PC-3 (cell line): ENCODE measurements at places on chromosomes 3 and 15. TPM values are rescaled to one million over a fixed set of nuclear protein-coding genes. Genes with fewer than 3 reads are reported as not detected.
A peak's percentile ranks its signal among the peaks of the same experiment; 100 is the strongest.

CLDN18 gene
- not detected in 2 replicates for total RNA-seq

GRCh38 chr15:94584833-94585244 lies 353.5 kb downstream of the MCTP2 start:
- H3K36me3 ChIP-seq, result no peaks in the 10 kb centered on the region; the same call in 1 of the 2 replicates
- no peak overlapping the region for H3K4me3 ChIP-seq
- H3K27ac ChIP-seq, result no peak overlapping the region
- H3K4me1 ChIP-seq, result no peaks in the 10 kb centered on the region
- peaks cover 70% of the 10 kb centered on the region for H3K27me3 ChIP-seq

DNA sequence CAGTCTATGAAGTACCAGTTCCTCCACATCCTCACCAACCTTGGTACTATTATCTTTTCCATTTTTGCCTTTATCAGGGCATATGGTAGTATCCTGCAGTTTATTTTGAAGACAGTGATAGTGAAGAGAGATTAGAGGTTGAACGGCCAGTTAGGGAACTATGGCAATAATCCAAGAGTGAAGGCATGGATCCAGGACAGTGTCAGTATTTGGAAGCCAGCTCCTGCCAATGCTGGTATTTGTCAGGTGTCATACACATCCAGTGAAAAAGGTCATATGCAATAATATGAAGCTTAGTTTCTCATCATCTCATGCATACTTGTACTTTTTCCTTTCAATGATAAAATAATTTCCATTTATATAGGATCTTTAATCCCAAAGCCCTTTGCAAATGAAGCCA lies 56.8 kb upstream of the KCNMB2 start:
- H3K27ac ChIP-seq, result no peak overlapping the region
- H3K36me3 ChIP-seq, result no peaks in the 10 kb centered on the region
- no peak overlapping the region for H3K4me3 ChIP-seq
- no peak for DNase-seq

- H3K4me1 ChIP-seq, result no peaks in the 10 kb centered on the region
- H3K36me3 ChIP-seq, result no peaks in the 10 kb centered on the region
- no peak overlapping the region for H3K4me3 ChIP-seq
- no peak overlapping the region for H3K27ac ChIP-seq
These were observed 66.5 kb downstream of the ADAMTS9 start for GRCh38 chr3:64621275-64621674.

- DNase-seq, result peak; percentile 17
- H3K36me3 ChIP-seq, result no peaks in the 10 kb centered on the region
- no peak overlapping the region for H3K4me3 ChIP-seq
- H3K27ac ChIP-seq, result no peak overlapping the region
These were observed 57.7 kb downstream of the SEMA5B start for GRCh38 chr3:122969585-122970469.

DNA sequence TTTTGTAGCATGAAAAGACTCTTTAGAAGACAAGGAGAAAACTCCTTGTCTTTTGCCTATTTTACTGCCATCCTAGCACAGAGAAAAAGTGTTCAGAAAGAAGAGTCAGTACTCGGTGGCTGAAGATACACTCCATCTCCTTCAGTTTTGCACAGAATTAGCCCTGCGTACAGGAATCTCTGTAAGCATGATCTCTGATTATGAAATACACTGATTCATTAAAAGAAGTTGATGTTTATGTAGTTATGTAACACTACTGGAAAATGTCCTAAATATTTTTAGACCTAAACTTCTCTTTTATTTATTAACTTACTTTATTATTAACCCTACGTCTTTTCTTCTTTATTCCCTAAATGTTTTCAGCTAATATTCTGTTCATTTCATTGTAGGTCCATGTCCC lies 138.4 kb downstream of the LEKR1 start:
- no peaks in the 10 kb centered on the region for H3K27me3 ChIP-seq
- no peak for DNase-seq
- no peak overlapping the region for H3K27ac ChIP-seq
- H3K4me1 ChIP-seq, result no peaks in the 10 kb centered on the region

GRCh38 chr15:50190723-50191122 lies 8.7 kb downstream of the SLC27A2 start:
- no peaks in the 10 kb centered on the region for H3K4me1 ChIP-seq
- H3K27ac ChIP-seq, result no peak overlapping the region
- H3K27me3 ChIP-seq, result no peaks in the 10 kb centered on the region
- DNase-seq, result no peak
- no peaks in the 10 kb centered on the region for H3K36me3 ChIP-seq

GRCh38 chr15:51878446-51879386 lies 49.3 kb downstream of the TMOD3 start:
- H3K4me1 ChIP-seq, result peaks cover 49% of the 10 kb centered on the region
- H3K27ac ChIP-seq, result peak overlapping the region; percentile 46; the same call in 1 of the 2 replicates
- H3K27me3 ChIP-seq, result no peaks in the 10 kb centered on the region
- H3K4me3 ChIP-seq, result no peak overlapping the region
- H3K36me3 ChIP-seq, result peaks cover 4% of the 10 kb centered on the region; the same call in 1 of the 2 replicates
- peak; percentile 40 for DNase-seq

SPINK8 gene
- total RNA-seq, result not detected in 2 replicates

- no peaks in the 10 kb centered on the region for H3K36me3 ChIP-seq
- DNase-seq, result no peak
- H3K4me3 ChIP-seq, result no peak overlapping the region
- H3K27ac ChIP-seq, result no peak overlapping the region
- H3K27me3 ChIP-seq, result peaks cover 26% of the 10 kb centered on the region
- H3K4me1 ChIP-seq, result no peaks in the 10 kb centered on the region
These were observed 1.8 kb downstream of the ITIH1 start for GRCh38 chr3:52779011-52779836.

GRCh38 chr3:195224156-195224979 lies 46.6 kb downstream of the XXYLT1 start:
- H3K27me3 ChIP-seq, result no peaks in the 10 kb centered on the region
- H3K36me3 ChIP-seq, result no peaks in the 10 kb centered on the region
- peak overlapping the region; percentile 8; the same call in 1 of the 2 replicates for H3K27ac ChIP-seq

DNA sequence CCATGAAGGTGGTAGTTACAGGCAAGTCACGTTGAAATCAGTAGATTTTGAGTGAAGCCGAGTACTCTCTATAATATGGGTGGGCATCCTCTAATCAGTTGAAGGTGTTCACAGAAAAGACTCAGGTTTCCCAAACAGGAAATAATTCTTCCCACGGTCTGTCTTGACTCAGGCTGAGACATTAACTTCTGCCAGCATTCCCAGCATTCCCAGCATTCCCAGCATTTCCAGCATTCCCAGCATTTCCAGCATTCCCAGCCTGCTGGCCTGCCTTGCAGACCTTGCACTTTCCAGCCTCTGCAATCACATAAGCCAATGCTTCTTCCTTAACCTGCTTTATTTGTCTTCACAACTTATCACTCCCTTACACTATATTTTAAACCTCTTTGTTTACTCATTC lies 542.3 kb upstream of the ROBO2 start:
- H3K4me3 ChIP-seq, result no peak overlapping the region
- peaks cover 3% of the 10 kb centered on the region; the same call in 1 of the 2 replicates for H3K27me3 ChIP-seq
- no peak overlapping the region for H3K27ac ChIP-seq
- H3K4me1 ChIP-seq, result no peaks in the 10 kb centered on the region

- no peaks in the 10 kb centered on the region for H3K36me3 ChIP-seq
- H3K4me3 ChIP-seq, result no peak overlapping the region
- H3K27ac ChIP-seq, result no peak overlapping the region
- DNase-seq, result no peak
These were observed 1.6 kb downstream of the FAM81A start for GRCh38 chr15:59439576-59439975.

PLD1 gene
- total RNA-seq, result 7.3 and 8.3 TPM in 2 replicates

DNASE1L3 gene
- 0.36 and 0.63 TPM in 2 replicates for total RNA-seq

SMCO1 gene
- total RNA-seq, result not detected in 2 replicates

CCR5 gene
- total RNA-seq, result not detected in 2 replicates

SPESP1 gene
- total RNA-seq, result not detected in 2 replicates

COL8A1 gene
- total RNA-seq, result 2.4 and 3.8 TPM in 2 replicates

- no peaks in the 10 kb centered on the region for H3K36me3 ChIP-seq
- no peak overlapping the region for H3K4me3 ChIP-seq
- no peaks in the 10 kb centered on the region for H3K4me1 ChIP-seq
- no peak overlapping the region for H3K27ac ChIP-seq
These were observed 58.0 kb downstream of the CGGBP1 start for GRCh38 chr3:88000853-88001252.

SYNPR gene
- total RNA-seq, result not detected in 2 replicates

GRCh38 chr3:57784089-57784735 lies 28.1 kb downstream of the SLMAP start:
- no peak overlapping the region for H3K4me3 ChIP-seq
- no peak for DNase-seq
- H3K36me3 ChIP-seq, result no peaks in the 10 kb centered on the region
- H3K4me1 ChIP-seq, result peaks cover 26% of the 10 kb centered on the region
- no peak overlapping the region for H3K27ac ChIP-seq

TPRG1 gene
- total RNA-seq, result 1.1 and 1.2 TPM in 2 replicates

- DNase-seq, result no peak
- peaks cover 18% of the 10 kb centered on the region for H3K27me3 ChIP-seq
- H3K27ac ChIP-seq, result no peak overlapping the region
- H3K4me1 ChIP-seq, result no peaks in the 10 kb centered on the region
- H3K4me3 ChIP-seq, result no peak overlapping the region
These were observed 62.7 kb downstream of the PCSK6 start for GRCh38 chr15:101426761-101427333.

DNA sequence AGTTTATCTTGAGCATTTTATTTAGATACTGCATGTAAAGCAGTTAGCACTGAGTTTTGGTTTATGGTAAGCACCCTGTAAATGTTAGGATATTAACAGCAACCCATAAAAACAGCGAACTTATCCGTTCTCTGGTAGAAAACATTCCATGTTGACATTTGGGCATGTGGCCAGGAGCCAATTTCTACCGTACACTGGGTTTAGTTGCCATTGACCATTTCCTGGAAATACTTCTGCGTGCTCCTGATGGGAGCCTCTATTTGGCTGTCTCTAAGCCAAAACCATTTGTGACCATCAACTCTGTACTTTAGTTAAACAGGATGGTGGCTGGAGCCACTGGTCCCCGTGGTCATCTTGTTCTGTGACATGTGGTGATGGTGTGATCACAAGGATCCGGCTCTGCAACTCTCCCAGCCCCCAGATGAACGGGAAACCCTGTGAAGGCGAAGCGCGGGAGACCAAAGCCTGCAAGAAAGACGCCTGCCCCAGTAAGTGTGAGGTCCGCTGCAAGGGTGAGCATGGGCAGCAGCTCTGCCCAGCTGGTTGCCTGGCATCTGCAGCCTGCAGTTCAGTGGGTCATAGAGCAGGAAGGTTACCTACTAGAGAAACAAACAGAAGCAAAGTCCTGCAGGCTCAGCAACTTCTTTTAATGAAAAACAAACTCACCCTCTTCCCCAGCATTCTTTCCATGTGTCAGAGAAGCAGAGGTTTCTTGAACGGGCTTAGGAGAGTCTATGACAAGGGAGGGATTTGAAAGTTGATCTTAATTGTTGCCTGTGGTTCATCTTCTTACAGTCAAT lies 7.1 kb downstream of the THBS1 start:
- H3K27ac ChIP-seq, result no peak overlapping the region
- H3K4me1 ChIP-seq, result peaks cover 30% of the 10 kb centered on the region
- no peak overlapping the region for H3K4me3 ChIP-seq
- H3K27me3 ChIP-seq, result no peaks in the 10 kb centered on the region
- no peak for DNase-seq
- H3K36me3 ChIP-seq, result peaks cover 99% of the 10 kb centered on the region

- H3K27me3 ChIP-seq, result no peaks in the 10 kb centered on the region
- no peak overlapping the region for H3K27ac ChIP-seq
These were observed 45.5 kb downstream of the SSUH2 start for GRCh38 chr3:8599146-8599545.

GRCh38 chr3:59549962-59550361 lies 500.1 kb upstream of the CFAP20DC start:
- no peak overlapping the region for H3K4me3 ChIP-seq
- no peak for DNase-seq
- H3K4me1 ChIP-seq, result no peaks in the 10 kb centered on the region
- H3K27ac ChIP-seq, result no peak overlapping the region

- peak overlapping the region; percentile 43; the same call in 1 of the 2 replicates for H3K4me3 ChIP-seq
- peak; percentile 88 for DNase-seq
- peak overlapping the region; percentile 39 for H3K27ac ChIP-seq
- H3K27me3 ChIP-seq, result no peaks in the 10 kb centered on the region
- no peaks in the 10 kb centered on the region for H3K36me3 ChIP-seq
- peaks cover 12% of the 10 kb centered on the region for H3K4me1 ChIP-seq
These were observed 32.5 kb downstream of the PARP15 start for GRCh38 chr3:122609798-122610559.

SPATA12 gene
- 0.12 and 0.47 TPM in 2 replicates for total RNA-seq

DNA sequence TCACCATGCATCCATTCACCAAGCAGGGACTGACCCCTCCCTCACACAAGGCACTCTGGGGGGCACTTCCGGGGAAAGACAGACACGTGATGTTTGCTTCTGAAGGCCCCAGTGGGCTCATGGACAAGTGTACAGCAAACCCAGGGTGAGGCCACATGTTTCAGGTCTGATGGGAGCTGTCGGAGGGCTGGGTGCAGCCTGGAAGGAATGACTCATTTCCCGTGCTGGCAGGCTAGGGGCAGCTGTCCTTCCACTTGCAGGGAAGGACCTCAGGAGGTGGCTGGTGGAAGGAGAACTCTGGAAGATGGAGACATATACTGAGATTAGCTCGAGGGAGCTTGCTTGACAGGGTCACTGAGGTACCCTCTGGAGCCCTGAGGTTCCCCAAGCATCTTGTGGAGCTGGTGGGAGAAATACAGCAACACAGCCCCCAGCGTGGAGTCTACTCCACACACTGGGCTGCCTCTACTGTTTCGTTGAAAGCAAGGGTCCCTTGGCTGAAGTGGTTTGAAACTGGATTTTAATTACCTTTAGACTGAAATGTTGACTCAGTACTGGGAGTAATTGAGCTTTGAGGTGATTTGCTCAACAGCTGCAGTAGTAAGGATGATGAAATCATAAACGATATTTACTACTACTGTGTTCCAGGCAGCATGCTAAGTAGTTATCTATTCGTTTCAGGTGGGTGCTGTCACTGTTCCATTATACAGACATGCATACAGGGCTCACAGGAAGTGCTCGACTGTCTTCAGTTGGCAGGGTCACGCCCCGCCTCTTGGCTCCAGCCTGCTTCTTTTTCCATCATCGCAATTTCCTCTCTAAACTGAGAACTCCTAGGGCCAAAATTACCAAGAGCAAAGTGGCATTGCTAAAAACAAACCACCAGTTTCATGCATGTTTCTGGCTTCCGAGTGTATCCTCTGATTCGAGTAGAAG lies 230.4 kb downstream of the ADAMTS17 start:
- peaks cover 40% of the 10 kb centered on the region for H3K4me1 ChIP-seq
- peak overlapping the region; percentile 83 for H3K27ac ChIP-seq
- no peak overlapping the region for H3K4me3 ChIP-seq

DNA sequence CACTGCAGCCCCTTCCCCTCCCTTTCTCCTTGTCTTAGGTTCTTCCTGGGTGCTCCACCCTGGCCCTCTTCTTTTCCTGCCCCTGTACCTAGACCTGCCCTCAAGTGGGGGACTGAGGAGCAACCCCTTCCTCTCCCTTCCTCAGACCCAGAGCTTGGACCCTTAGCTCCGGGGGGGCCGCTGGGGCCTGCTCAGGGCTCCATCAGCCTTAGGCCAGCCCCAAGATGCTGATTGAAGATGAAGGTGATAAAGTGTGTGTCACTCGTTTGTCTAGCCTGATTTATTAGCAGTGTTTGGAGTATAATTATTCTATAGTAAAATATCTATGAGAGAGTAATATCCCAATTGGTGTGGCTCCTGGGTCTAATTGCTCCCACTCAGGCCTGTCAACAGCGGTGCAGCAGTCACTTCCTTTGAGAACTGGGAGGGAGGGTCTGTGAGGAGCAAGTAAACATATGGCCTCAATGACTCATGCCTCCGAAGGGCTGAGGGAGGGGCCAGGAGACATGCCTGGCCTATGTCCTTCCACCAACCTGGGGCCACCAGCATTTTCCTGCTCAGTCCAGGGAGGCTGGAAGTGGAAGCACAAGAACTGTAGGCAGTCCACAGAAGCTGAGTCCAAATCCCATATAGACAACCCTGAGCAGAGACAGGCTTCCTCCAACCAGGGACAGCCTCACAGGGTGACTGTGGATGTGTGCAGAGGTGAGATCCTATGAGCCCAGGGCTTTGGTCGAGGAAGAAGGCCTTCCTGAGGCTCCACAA lies 123.2 kb downstream of the DNAJB8 start:
- no peaks in the 10 kb centered on the region for H3K36me3 ChIP-seq
- H3K4me1 ChIP-seq, result peaks cover 13% of the 10 kb centered on the region
- H3K27ac ChIP-seq, result peak overlapping the region; percentile 25
- H3K27me3 ChIP-seq, result no peaks in the 10 kb centered on the region
